ENCODE measurements at places on chromosomes 6 and 20.

GRCh38 chr6:152595499-152595898, 41.7 kb downstream of the SYNE1 start:
- no peak for DNase-seq

DNA sequence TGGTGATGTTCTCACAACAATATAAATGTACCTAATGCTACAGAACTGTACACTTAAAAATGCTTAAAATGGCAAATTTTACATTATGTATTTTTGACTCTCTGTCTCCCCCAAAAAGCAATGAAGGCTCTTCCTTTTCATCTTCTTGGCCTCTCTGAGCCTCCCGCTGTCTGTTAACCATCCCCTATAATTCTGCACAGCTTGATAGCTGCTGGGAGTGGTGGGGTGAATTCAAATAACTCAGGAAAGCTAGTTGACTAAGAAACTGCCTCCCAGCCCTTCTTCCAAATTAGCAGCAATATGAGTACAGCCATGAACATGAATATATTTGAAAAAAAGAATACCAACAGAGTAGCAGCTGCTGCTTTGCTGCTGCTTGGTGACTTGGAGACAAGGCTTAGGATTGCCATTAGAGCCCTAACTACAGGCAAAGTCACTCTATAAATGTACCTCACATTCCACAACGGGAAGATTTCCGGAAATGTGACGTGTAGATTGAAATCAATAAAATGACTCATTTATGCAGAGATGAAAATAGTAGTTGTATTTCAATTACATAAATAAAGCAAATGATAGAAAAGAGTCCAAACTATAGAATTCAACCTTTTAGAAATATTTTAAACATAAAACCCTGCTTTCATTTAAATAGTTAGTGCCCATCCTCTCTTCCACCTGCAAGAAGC, 200.1 kb upstream of the HEY2 start:
- DNase-seq = no peak

GRCh38 chr6:75142721-75143120, 63.1 kb downstream of the COL12A1 start:
- no peak for DNase-seq

- DNase-seq = no peak
Observed at GRCh38 chr20:38812182-38812581, 6.7 kb downstream of the PPP1R16B start.

GRCh38 chr20:48180618-48181017, 395.3 kb upstream of the SULF2 start:
- DNase-seq = no peak

GRCh38 chr20:33731693-33732165, at the start of gene ZNF341:
TSS of gene ZNF341 (plus strand) at chr20:33731996. CDS start at chr20:33732022, 26 bp downstream.
- peak; percentile 66 for DNase-seq

- no peak for DNase-seq
Observed at GRCh38 chr6:170108890-170109587, 181.8 kb downstream of the DLL1 start.
